Pons (tissue), 1 donor: ENCODE measurements at places on chromosomes 7 and 10.

DNA sequence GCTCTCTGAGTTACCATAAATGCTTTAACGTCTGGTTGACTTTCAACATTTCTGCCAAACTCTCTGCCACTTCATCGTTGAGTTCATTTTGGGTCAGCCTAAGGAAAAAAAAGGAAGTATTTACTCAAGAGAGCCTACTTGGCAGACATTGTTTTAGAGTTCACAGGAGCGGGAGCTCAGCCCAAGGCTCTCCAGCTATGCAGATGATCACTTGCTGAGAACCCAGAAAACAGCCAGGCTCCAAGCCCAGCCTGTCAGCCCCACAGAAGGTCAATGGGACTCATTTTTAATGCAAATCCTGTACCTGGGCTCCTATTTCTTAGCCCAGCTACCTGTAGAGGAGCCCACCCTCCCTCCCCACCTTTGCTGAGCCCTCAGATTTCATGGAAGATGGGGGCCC is 45.5 kb downstream of the NOD1 start:
- DNase-seq: peak; percentile 87

DNA sequence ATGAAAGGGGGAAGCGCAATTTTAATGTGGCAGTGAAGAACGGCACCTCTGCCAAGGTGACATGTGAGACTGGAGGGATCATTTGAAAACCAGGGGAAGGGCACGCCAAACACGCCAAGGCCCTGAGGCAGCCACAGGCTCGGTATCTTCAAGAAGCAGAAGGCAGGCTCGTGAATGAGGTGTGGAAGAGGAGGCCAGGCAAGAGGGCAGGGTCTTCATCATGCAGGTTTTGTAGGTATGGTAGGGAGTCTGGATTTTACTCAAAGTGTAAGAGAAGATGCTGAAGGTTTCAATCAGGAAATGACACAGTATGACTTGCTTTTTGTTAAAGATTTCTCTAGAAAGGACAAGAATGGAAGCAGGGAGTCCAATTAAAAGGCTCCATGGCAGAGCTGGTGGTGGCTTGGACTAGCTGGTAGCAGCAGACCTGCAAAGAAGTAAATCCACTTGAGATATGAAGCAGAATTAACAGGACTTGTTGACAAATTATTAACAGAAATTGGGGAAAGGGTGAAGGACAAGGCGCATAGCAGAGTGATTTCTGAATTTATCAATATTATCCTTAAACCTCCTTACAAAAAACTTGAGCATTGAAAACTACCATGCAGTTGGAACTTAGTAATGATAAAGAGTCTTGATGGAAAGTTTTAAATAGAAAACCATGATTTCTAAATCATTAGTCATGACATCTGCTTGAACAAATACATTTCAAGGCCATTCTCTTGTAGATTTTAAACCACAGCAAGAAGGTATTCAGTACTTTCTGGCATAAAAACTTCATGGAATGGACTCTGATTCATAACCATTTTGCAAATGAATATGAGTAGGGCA is 70.4 kb downstream of the COA1 start:
- no peak for DNase-seq

DNA sequence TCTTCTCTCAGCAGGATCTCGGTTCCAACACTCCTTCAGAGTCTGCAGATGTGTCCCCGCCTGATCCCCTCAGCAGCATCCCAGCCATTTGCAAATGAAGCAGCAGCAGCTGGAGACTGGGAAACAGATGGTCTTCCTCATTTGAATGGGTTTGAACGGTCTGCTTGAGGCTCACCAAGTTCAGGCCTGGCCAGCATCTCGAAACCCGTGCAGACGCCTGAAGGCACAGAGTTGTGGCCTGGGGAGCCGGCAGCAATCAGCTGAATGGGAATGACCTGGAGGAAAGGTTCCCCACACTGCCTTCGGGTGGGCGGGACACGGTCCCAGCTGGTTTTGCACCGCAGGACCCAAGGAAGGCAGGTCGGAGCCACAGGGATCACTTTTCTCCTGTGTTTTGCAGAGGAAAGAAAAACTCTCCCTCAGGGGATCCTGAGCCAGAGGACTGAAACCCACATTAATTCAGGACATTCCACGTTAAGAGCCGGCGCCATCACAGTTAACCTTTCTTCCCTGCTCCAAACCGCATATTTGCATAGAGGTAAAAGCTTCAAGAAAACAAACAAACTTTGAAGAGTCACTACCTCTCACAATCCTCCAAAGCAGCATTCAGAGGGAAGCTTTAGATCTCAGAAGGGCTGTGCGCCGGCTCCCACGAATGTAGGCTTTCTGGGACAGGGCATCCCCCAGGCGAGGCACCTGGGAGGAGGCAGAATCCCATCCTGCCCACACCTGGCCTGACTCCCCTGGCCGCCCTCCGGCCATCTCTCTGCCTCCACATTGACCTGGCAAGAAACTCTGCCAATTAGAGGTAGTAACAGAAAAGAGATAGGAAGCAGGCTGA is 17.7 kb downstream of the FGFR2 start:
- DNase-seq: no peak

DNA sequence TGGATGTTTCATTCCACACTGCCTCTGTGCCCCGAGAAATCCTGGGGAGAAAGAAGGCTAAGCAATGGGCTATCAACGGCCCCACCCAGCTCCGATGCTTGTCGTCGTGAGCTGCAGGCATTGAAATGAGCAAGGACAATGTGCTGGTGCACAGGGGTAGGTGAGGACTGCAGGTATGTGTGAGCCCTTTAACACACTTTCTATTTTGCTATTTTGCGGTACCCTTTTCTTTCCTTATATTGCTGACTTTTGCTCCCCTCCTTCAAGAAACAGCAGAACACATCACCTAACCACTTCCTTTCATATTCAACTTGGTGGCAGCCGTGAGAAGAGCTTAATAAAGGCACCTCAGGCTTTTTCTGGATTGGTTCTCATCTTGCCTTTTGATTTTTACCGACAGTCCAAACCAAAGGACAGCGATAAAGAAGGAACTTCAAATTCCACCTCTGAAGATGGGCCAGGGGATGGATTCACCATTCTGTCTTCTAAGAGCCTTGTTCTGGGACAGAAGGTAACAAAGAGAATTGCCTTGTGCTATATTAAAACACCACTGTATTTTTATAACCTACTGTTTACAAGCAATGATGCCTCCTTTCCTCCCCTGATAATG is 39.2 kb downstream of the AIFM2 start:
- no peak for DNase-seq

GRCh38 chr7:8585591-8585990 is 152.2 kb downstream of the NXPH1 start:
- no peak for DNase-seq

- no peak for DNase-seq
Measured at GRCh38 chr7:7786595-7786994, 68.2 kb upstream of the RPA3 start.

- no peak for DNase-seq
Measured at GRCh38 chr7:29265208-29265923, 70.8 kb downstream of the CHN2 start.

- DNase-seq: no peak
Measured at GRCh38 chr10:105643660-105644059, 1002.6 kb downstream of the SORCS3 start.

- DNase-seq: no peak
Measured at GRCh38 chr7:40156988-40157387, 22.2 kb downstream of the SUGCT start.
